ENCODE measurements at places on chromosomes 16 and 17. TPM values are rescaled to one million over a fixed set of nuclear protein-coding genes. Genes with fewer than 3 reads are reported as not detected.

The FAM20A gene
- 3.1 TPM for polyA plus RNA-seq

The CCNF gene
- 0.51 TPM for polyA plus RNA-seq

The ADGRG3 gene
- 0.57 TPM for polyA plus RNA-seq

The MT1E gene
- polyA plus RNA-seq: 268 TPM

- H3K27ac ChIP-seq: peak overlapping the region; percentile 85
- peaks cover 24% of the 10 kb centered on the region for H3K4me1 ChIP-seq
- peak; percentile 57 for DNase-seq
- peaks cover 37% of the 10 kb centered on the region for H3K36me3 ChIP-seq
These were observed 9.2 kb downstream of the FMNL1 start for GRCh38 chr17:45230787-45231480.

The KRT39 gene
- polyA plus RNA-seq: not detected

GRCh38 chr17:32671896-32672295 is 185.1 kb downstream of the CDK5R1 start:
- H3K27ac ChIP-seq: no peak overlapping the region
- no peak overlapping the region for H3K4me3 ChIP-seq
- DNase-seq: peak; percentile 43
- H3K4me1 ChIP-seq: no peaks in the 10 kb centered on the region

- H3K27ac ChIP-seq: peak within 1 kb of the TSS; percentile 92
- H3K36me3 ChIP-seq: no peaks in the 10 kb centered on the region
- no peaks in the 10 kb centered on the region for H3K27me3 ChIP-seq
- peaks cover 65% of the 10 kb centered on the region for H3K4me1 ChIP-seq
These were observed at the start of gene MXRA7 for GRCh38 chr17:76710863-76711611. Gene MXRA7 (minus strand): TSS chr17:76710965. CDS start chr17:76710946, 19 bp downstream.

DNA sequence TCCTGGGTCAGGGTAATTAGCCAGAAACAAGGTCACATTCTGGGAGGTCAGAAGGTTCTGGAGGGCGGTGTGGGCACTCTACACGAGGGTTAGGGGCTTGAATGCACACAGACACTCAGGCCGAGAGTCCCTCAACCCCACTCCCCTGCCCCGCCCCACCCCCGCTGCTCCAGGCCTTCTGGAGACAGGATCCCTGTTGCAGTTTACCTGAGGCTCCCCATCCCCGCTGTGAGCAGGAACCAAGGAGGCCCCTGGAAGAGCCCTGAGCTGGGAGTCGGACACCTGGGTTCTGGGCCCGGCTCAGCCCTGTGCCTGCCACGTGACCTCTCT is 4.4 kb upstream of the ACTG1 start:
- peaks cover 2% of the 10 kb centered on the region for H3K36me3 ChIP-seq
- H3K27me3 ChIP-seq: no peaks in the 10 kb centered on the region
- H3K4me3 ChIP-seq: peak overlapping the region; percentile 98
- DNase-seq: no peak
- H3K27ac ChIP-seq: peak overlapping the region; percentile 100

Measured in heart right ventricle (tissue), 16 donors.